ENCODE measurements at places on chromosomes 2 and 18.

DNA sequence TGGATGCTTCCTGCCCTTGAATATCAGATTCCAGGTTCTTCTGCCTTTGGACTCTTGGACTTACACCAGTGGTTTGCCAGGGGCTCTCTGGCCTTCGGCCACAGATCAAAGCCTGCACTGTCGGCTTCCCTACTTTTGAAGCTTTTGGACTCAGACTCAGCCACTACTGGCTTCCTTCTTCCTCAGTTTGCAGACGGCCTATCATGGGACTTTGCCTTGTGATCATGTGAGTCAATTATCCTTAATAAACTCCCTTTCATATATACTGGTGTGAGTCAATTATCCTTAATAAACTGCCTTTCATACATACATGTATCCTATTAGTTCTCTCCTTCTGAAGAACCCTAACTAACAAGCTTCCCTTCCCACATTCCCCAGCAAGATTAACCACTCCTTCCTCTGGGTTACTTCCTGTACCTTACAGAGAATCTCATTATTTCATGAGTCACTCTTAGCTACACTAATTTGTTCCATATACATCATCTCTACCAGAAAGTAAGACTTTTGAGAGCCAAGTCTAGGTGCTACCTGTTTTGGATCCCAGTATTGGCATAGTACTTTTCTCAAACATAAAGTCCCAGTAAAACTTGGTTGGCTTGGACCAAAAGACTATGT is 31.3 kb upstream of the LRATD1 start:
- no peak for DNase-seq

DNA sequence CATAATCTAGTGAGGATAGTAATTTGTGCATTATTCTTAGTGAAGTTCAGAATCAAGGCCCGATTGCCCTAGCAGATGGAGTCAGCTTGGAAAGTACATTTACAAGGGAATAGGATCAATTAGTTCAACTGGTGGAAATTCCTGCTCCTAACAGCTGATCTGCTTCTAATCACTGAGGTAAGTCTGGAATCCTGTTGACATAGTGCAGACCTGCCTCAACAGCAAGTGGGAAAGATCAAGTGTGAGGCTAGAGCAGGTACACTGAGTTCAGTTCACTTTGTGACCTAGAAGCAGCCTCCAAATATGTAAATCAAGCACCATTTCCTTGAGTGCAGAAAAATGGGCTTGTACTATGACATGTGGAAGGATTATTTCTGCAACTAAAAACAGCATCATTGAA is 111.2 kb upstream of the NOSTRIN start:
- no peak for DNase-seq

- DNase-seq, result no peak
Observed at GRCh38 chr2:98608962-98609604, 694 bp downstream of the UNC50 start.

DNA sequence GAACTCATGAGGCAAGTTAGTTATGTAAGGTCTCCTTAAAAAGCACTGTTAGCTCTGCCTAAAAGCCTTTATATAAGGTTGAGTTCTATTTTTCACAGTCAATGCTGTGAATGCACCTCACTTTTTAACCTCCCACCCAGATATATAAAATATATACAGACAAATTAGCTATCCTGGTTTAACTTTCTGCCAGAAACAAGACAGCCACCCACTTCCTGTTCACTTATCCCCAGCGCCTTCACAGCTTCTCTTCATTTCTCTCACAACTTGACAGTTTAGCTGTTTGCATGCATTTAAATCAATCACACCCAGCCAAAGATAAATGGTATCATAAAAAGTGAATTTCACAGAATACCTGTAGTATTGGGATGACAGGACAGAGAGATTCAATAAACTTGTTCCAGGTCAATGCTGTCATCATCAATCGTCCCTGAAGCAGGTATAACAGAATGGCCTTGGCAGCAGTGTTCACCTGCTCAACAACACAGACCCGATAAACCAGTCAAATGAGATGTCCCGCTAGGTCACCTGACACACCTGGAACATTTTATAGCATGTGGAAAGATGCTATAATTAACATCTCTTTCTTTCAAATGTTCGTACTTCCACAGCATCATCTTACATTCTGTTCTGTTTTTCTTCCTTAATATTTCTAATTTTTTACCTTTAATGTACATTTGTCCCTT is 55.7 kb downstream of the RTTN start:
- no peak for DNase-seq

DNA sequence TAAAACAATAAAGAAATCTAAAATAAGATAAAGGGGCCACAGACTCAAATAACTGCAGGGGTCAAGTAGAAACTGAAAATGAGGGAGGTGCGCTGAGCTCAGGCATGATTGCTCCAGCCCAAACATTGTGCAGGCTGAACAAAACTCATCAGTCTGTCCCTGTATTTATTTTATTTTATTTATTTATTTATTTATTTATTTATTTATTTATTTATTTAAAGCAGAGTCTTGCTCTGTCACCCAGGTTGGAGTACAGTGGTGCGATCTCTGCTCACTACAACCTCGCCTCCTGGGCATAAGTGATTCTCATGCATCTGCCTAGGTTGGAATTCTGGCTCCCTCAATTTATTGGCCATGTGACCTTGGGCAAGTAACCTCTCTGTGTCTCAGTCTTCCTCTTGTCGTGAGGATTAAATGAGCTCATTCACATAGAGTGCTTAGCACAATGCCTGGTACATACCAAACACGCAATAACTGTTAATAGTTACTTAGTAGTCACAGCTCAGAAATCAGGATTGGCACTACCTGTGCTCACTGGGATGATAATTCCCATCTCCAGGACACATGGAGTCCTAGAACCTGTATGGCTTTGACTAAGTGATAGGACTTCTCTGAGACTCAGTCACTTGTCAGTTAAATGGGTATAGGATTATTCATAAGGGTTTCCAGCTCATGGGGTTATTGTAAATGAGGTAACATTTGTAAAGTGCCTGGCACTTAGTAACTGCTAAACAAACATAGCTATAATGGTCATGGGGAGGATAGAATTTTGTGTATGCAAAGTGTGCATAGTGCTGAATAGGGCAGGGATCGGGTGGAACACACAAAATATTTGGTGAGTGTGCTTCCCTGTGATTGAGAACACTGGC is 6.0 kb downstream of the SPEG start:
- no peak for DNase-seq

- DNase-seq, result no peak
Observed at GRCh38 chr2:16069663-16069932, 129.2 kb downstream of the MYCN start.

DNA sequence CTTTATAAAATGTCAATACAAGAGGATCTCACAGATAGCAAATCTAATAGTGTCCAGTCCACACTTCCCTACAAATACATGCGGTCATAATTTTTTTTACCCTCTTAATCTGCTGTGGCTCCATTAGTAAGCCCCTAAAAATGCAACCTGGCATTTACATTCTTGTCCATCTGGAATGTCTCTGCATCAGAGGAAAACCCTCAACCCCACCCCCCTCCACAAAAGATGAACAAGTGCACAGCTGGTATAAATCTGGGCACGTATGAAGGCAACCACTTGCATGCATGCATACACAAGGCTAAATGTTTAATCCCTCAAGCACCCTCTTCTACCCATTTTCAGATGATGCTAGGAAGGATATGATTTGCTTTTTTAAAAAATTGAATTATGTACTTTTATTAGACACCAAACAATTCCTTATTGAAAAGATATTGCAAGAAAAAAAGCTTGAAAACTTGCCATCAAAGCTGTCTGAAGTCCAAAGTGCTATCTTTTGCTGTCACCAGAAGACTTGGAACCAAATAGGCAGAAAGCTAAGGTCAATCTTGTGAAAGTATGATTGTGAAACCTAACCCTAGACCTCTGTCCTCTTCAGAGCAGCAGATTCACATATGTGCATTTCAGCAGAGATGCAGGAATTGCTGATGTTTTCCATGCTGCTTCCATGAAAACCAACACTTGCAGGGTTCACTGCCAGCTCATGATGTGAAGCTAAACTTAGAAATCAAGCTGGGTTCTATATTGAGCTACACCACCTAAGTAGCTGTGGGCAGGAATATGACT is 39.0 kb downstream of the IRS1 start:
- no peak for DNase-seq

All from activated CD8-positive, alpha-beta T cell treated with anti-CD3 and anti-CD28 coated beads for 36 hours (primary cell).